CD8-positive, alpha-beta memory T cell (primary cell): ENCODE measurements at places on chromosomes 7 and 10. TPM values are rescaled to one million over a fixed set of nuclear protein-coding genes. Genes with fewer than 3 reads are reported as not detected.

ZCCHC24 gene
- 1.00 TPM for total RNA-seq

ADAM12 gene
- total RNA-seq, result 0.31 TPM

MCM10 gene
- 73.1 TPM for total RNA-seq

GRCh38 chr7:70949862-70950261 lies 182.1 kb upstream of the GALNT17 start:
- H3K4me1 ChIP-seq, result no peaks in the 10 kb centered on the region
- no peaks in the 10 kb centered on the region for H3K36me3 ChIP-seq
- no peak overlapping the region for H3K4me3 ChIP-seq
- H3K27me3 ChIP-seq, result no peaks in the 10 kb centered on the region
- no peak for DNase-seq

GRCh38 chr7:45104844-45105587 lies 6.5 kb downstream of the TBRG4 start:
- H3K27me3 ChIP-seq, result no peaks in the 10 kb centered on the region
- no peak overlapping the region for H3K4me3 ChIP-seq
- no peak overlapping the region for H3K27ac ChIP-seq
- H3K36me3 ChIP-seq, result peaks cover 92% of the 10 kb centered on the region
- DNase-seq, result no peak
- H3K4me1 ChIP-seq, result peaks cover 36% of the 10 kb centered on the region

- no peaks in the 10 kb centered on the region for H3K36me3 ChIP-seq
- H3K27me3 ChIP-seq, result no peaks in the 10 kb centered on the region
- H3K27ac ChIP-seq, result no peak overlapping the region
- no peak overlapping the region for H3K4me3 ChIP-seq
Measured at GRCh38 chr10:60521974-60522405, 132.3 kb upstream of the ANK3 start.

- H3K36me3 ChIP-seq, result no peaks in the 10 kb centered on the region
- H3K27me3 ChIP-seq, result no peaks in the 10 kb centered on the region
- no peak for DNase-seq
- no peaks in the 10 kb centered on the region for H3K4me1 ChIP-seq
Measured at GRCh38 chr10:131243076-131243475, 68.4 kb downstream of the TCERG1L start.

DNA sequence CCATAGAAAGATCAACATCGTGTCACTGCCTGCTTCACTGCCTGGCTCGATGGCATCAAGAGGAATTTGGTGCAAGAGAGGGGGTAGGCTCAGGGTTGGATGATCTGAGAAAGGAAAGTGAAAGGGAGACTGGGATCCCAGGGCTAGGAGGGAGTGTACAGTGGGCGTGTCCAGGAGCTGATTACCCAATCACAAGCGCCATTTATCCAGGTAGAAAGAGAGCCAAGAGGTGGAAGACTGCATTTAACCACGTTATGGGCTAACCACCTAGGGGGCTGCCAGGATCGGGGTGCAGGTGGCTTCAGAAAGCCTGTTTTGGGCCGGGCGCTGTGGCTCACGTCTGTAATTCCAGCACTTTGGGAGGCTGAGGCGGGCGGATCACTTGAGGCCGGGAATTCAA lies 10.3 kb downstream of the PODXL start:
- H3K27me3 ChIP-seq, result no peaks in the 10 kb centered on the region
- H3K4me1 ChIP-seq, result no peaks in the 10 kb centered on the region
- H3K27ac ChIP-seq, result no peak overlapping the region
- no peak overlapping the region for H3K4me3 ChIP-seq
- no peak for DNase-seq

GRCh38 chr7:1290026-1290678 lies 57.5 kb downstream of the UNCX start:
- no peaks in the 10 kb centered on the region for H3K36me3 ChIP-seq
- no peaks in the 10 kb centered on the region for H3K4me1 ChIP-seq
- DNase-seq, result no peak
- H3K4me3 ChIP-seq, result peak overlapping the region; percentile 28
- no peak overlapping the region for H3K27ac ChIP-seq
- no peaks in the 10 kb centered on the region for H3K27me3 ChIP-seq

- DNase-seq, result no peak
- no peaks in the 10 kb centered on the region for H3K4me1 ChIP-seq
- H3K36me3 ChIP-seq, result no peaks in the 10 kb centered on the region
- no peak overlapping the region for H3K4me3 ChIP-seq
- H3K27ac ChIP-seq, result no peak overlapping the region
- no peaks in the 10 kb centered on the region for H3K27me3 ChIP-seq
Measured at GRCh38 chr10:126302476-126302756, 85.9 kb downstream of the ADAM12 start.

DNA sequence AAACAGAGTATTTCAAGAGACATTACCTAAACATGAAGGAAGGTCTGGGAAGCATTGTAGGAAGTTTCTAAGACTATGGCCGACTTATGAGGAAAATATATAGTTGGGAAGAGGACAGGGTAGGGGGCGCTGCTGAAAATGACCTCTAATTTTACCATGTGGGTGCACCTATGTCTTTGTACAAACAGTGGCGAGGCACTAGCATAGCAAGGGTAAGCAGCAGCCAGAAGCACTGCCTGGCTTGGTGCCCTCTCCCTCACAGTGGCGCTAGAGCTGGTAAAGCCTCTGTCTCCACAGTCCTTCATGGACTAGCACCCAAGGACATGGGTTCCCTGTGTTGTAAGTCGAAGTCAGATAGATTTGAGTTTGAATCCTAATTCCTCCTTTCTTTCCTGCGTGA lies 461.2 kb downstream of the INHBA start:
- no peak for DNase-seq
- no peak overlapping the region for H3K4me3 ChIP-seq
- H3K27me3 ChIP-seq, result no peaks in the 10 kb centered on the region
- H3K36me3 ChIP-seq, result no peaks in the 10 kb centered on the region
- H3K4me1 ChIP-seq, result no peaks in the 10 kb centered on the region

GRCh38 chr10:88064608-88065382 lies 201.4 kb downstream of the PTEN start:
- H3K27ac ChIP-seq, result no peak overlapping the region
- peak; percentile 46 for DNase-seq
- H3K4me3 ChIP-seq, result no peak overlapping the region
- no peaks in the 10 kb centered on the region for H3K27me3 ChIP-seq
- peaks cover 68% of the 10 kb centered on the region for H3K4me1 ChIP-seq
- H3K36me3 ChIP-seq, result no peaks in the 10 kb centered on the region

- H3K4me3 ChIP-seq, result no peak overlapping the region
- no peaks in the 10 kb centered on the region for H3K27me3 ChIP-seq
- H3K36me3 ChIP-seq, result no peaks in the 10 kb centered on the region
- H3K27ac ChIP-seq, result no peak overlapping the region
- DNase-seq, result no peak
Measured at GRCh38 chr7:1839701-1840100, 169.6 kb downstream of the ELFN1 start.

- no peaks in the 10 kb centered on the region for H3K4me1 ChIP-seq
- no peak for DNase-seq
- H3K4me3 ChIP-seq, result no peak overlapping the region
- H3K27ac ChIP-seq, result no peak overlapping the region
- H3K27me3 ChIP-seq, result no peaks in the 10 kb centered on the region
- H3K36me3 ChIP-seq, result no peaks in the 10 kb centered on the region
Measured at GRCh38 chr10:118914629-118915028, 114.9 kb upstream of the NANOS1 start.

DNA sequence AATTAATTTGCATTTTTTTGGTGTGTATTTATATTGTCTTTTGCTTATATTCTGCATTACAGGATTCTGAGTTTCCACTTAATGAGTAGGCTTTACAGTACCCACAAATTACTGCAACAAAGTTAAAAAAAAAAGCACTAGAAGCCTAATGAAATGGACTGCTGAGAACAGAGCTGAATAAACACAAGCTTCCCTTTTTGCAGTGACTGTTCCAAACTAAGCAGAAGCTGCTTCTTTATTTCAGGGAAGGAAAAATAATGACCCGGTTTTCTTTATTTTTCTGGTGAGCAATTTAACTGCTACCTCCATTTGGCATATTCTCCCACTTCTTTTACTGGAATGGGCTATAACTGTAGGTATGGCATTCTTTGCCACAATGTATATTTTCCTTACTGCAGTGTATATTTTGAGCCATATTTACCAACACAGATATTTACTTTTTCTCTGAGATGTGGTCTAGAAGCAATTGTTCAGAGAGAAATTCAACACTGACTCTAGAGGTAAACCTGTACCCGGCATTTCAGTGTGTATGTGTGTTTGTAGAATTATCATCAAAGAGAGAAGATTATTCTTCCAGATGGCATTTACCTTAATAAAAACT lies 56.9 kb downstream of the HDAC9 start:
- no peak overlapping the region for H3K4me3 ChIP-seq
- no peak overlapping the region for H3K27ac ChIP-seq
- no peak for DNase-seq
- H3K27me3 ChIP-seq, result no peaks in the 10 kb centered on the region

DNA sequence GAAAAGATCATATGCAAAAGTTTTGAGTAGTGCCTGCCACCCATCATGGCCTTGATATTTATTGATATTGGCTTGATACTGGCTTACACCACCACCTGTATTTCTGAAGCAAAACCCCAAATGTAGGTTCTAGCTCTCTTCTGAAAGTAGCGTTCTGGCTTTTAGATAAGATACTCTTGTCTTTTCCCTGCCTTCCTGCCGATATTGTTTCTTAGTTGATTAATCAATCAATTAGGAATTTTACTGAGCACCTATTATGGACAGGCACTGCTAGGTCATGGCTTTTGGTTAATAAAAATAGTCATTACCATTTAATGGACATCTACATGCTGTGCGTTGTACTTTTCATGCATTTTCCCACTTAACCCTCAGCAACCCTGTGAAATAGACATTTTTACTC lies 7.9 kb downstream of the SFRP5 start:
- H3K4me1 ChIP-seq, result no peaks in the 10 kb centered on the region
- H3K27ac ChIP-seq, result no peak overlapping the region
- H3K36me3 ChIP-seq, result peaks cover 10% of the 10 kb centered on the region
- H3K27me3 ChIP-seq, result no peaks in the 10 kb centered on the region

DNA sequence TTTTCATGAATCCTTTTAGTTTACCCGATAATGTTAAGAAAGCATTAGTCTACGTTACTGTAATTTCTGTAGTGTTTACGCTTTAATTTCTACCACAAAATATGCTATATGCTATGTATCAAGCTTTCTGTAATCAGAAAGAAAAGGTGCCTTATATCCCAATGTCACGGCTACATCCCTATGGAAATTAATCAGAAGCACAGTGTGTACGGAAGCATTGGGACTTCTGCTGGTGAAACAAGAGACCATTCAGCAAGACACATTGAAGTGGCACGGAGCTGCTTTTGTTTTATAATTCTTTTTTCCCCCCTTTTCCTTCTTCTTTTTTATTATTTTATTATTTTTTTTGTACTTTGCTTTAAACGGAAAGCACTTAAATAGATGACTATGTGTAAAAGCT lies 31.2 kb upstream of the SH2B2 start:
- H3K4me1 ChIP-seq, result no peaks in the 10 kb centered on the region
- H3K4me3 ChIP-seq, result no peak overlapping the region
- no peak for DNase-seq
- H3K27me3 ChIP-seq, result no peaks in the 10 kb centered on the region

- H3K36me3 ChIP-seq, result no peaks in the 10 kb centered on the region
- no peaks in the 10 kb centered on the region for H3K27me3 ChIP-seq
- H3K4me3 ChIP-seq, result peak within 1 kb of the TSS; percentile 68
- peaks cover 17% of the 10 kb centered on the region for H3K4me1 ChIP-seq
- peak within 1 kb of the TSS; percentile 43 for H3K27ac ChIP-seq
Measured at GRCh38 chr10:132397036-132397541, at the start of gene PWWP2B. Gene PWWP2B, plus strand, starts transcription at chr10:132397200. Its CDS starts 27 bp downstream, at chr10:132397227.

DNA sequence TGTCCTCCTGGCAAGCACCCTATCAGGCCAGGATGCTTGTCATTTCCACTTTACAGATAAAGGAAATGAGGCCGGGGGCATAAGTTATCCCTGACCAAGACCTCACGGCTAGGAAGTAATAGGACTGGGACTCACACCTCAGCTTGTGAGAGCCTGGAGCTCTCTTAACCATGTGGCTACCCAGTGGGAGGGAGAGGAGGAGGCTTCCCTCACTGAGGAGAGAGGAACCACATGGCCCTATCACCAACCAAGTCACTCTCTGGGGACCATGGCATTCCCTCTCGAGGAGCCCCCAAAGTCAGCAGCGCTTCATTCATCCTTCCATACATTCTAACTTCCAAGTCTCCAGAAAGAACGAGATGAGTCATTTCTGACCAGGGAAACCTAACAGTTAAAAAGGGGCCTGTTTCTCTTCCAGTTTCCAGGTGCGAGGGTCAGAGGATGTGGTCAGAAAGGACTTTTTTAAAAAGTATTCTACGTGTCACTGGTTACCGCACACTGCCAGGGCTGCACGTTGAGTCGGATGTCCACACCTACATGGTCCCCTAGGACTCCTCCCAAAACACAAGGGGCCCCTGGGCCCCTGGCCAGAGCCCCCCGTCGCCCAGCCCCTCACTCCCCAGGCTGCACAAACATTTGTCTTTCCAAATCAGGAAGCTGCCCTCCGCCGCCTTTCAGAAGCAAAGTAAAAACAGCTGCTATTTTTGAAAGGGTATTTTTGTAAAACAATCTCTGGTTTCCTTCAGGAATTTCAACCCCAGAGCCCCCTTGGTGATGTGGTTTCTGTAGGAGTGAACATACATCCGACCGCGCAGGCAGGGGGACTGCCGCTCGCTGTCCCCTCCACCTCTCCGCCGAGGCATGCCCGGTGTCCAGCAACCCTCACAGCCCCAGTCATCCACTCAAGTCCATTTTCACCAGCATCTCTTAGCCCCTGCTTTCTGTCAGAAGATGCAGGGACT lies 128.2 kb upstream of the CHST15 start:
- no peak for DNase-seq
- no peaks in the 10 kb centered on the region for H3K4me1 ChIP-seq
- H3K27me3 ChIP-seq, result no peaks in the 10 kb centered on the region

- peaks cover 3% of the 10 kb centered on the region for H3K4me1 ChIP-seq
- no peaks in the 10 kb centered on the region for H3K27me3 ChIP-seq
- H3K4me3 ChIP-seq, result no peak overlapping the region
- H3K36me3 ChIP-seq, result peaks cover 25% of the 10 kb centered on the region
Measured at GRCh38 chr10:50312464-50313437, 61.4 kb upstream of the ASAH2 start.

- no peaks in the 10 kb centered on the region for H3K36me3 ChIP-seq
Measured at GRCh38 chr7:129368389-129368986, 65.7 kb upstream of the STRIP2 start.

DNA sequence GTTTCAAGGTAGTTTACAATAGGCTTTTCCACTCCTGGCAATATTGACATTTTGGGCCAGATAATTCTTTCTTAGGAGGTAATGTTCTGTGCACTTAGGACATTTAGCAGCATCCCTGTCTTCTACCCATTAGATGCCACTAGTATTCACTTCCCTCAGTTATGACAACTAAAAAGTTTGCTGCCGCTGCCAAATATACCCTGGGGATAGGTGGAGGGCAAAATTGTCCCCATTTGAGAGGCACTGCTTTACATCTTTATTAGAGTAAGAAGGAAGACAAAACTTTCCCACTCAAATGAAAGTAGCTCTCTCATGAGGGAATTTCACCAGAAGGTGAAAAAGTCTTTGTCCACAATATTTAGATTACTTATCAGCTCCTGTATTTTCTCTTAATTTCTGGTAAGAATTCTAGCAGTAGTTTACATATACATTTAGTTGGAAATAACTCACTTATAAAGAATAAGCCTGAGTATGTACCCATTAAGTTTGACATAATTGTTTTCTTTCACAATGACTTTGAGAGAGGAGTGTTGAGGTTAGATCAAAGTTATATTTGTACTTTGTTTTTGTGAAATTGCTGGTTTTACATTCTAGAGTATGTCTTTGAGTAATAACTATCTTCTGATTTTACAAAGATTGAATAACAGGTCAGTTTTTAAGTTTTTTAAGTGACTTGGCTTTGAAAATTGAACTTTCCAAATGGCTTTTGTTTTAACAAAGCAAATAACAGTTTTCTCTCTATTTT lies 46.0 kb downstream of the HELLS start:
- no peak overlapping the region for H3K27ac ChIP-seq
- DNase-seq, result no peak
- no peaks in the 10 kb centered on the region for H3K27me3 ChIP-seq
- no peaks in the 10 kb centered on the region for H3K36me3 ChIP-seq
- no peaks in the 10 kb centered on the region for H3K4me1 ChIP-seq

GRCh38 chr7:138023618-138024342 lies 21.9 kb upstream of the CREB3L2 start:
- no peaks in the 10 kb centered on the region for H3K4me1 ChIP-seq
- no peaks in the 10 kb centered on the region for H3K27me3 ChIP-seq
- H3K27ac ChIP-seq, result no peak overlapping the region
- DNase-seq, result no peak
